ENCODE measurements at places on chromosomes 4 and X.

DNA sequence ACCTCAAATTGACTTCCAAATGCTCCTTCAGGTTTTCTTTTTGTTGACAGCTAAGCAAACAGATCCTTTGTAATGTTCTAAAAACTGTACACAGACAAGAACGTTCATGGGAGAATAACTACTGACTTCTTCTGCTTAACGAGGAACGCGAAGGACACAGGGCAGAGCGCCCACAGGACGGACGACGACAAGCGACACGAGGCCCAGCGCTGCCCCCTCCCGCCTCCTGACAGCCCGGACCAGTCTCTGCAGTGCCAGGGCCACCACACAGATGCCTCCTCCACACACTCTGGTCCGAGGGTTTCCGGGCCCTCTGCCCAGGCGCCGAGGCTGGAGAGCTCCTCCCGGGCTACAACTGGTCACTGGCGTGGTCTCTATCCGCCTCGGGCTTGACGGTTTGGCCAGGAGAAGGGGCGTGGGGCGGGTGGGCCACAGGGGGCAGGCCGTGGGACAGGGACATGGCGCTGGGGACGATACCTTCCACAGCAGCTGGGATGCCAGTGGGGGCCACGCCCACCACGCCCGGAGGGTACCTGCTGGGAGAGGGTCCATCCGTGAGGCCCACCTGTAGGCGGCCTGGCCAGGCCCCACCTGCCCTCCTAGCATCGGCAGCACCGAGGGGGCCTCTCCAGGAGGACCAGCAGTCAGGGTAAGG, 36.9 kb downstream of the CTBP1 start:
- DNase-seq, result no peak

DNA sequence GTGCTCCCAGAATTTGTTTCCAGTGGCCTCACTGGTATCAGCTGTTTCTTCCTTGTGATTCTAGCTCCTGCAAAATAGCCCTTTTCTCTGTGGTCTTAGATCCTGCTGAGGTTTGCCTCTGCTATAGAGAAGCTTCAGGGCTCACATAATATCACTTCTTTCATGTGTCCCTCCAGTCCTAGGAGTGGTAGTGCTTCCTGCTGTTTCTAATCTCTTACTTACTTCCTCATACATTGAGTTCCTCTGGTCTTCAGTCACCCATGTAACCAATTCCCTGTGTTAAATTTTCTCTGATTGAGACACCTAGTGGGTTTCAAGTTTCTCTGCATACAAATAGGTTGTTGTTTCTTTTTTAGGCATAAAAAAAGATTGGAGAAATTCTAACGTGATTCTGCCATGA, 1567.9 kb downstream of the ARAP2 start:
- no peak for DNase-seq

DNA sequence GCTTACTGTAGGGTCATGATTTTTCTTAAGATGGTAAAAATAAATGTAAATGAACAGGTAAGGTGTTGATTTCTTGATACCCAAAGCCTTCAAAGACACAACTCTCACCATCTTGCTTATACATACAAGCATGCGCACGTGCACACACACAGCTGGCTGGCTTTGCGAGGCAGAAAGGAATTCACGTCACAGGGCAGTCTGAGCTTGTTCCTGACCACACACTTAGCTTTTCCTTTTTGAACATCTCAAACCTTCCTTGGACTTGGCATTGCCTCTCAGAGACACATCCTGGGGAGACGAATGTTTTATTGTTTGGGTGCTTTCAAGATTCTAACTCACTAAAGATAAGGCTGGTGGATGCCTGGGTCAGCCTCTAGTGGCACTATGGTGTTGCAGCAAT, 175.0 kb downstream of the NHS start:
- DNase-seq, result no peak

GRCh38 chrX:7127056-7127455, 20.5 kb upstream of the STS start:
- no peak for DNase-seq

- DNase-seq, result no peak
Measured at GRCh38 chrX:4754878-4755604, 1041.6 kb upstream of the PRKX start.

GRCh38 chr4:150569384-150569987, 12.5 kb upstream of the MAB21L2 start:
- DNase-seq, result no peak

- no peak for DNase-seq
Measured at GRCh38 chr4:69485130-69485529, 10.6 kb downstream of the UGT2B4 start.

DNA sequence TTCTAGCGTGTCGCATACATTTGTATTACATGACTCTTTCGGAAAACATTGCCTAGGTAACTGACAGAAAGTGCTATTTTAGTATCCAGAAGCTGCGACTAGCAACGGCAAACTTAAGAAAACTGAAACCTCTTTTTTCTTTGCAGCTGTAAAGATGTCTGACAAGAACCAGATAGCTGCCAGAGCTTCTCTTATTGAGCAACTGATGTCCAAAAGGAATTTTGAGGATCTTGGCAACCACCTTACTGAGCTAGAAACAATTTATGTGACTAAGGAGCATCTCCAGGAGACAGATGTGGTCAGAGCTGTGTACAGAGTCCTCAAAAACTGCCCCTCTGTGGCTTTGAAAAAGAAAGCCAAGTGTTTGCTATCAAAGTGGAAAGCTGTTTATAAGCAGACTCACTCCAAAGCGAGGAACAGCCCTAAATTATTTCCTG, 9.4 kb downstream of the TCEANC start:
- no peak for DNase-seq

DNA sequence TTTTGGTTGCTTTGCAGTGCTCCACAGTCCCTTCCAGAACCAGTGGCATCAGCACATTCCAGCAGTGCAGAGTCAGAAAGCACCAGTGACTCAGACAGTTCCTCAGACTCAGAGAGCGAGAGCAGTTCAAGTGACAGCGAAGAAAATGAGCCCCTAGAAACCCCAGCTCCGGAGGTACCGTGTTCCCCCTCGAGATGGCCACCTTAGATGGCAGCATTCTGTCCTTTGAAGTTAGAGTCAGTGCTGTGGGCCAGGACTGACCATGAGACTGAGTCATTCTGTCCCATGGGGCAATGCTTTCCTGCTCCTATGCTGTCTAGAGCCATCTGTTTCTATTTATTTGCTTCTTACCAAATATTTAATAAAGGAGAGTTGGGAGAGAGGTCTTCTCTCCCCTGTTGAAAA, 112.3 kb downstream of the KLHL8 start:
- DNase-seq, result no peak

- no peak for DNase-seq
Measured at GRCh38 chr4:107655289-107655688, 64.7 kb downstream of the PAPSS1 start.

GRCh38 chrX:74523224-74523623, 91.2 kb downstream of the RLIM start:
- no peak for DNase-seq

GRCh38 chr4:20493761-20494353, 206.4 kb upstream of the PACRGL start:
- DNase-seq, result no peak

- DNase-seq, result no peak
Measured at GRCh38 chr4:172851534-172851933, 317.1 kb upstream of the GALNT7 start.

DNA sequence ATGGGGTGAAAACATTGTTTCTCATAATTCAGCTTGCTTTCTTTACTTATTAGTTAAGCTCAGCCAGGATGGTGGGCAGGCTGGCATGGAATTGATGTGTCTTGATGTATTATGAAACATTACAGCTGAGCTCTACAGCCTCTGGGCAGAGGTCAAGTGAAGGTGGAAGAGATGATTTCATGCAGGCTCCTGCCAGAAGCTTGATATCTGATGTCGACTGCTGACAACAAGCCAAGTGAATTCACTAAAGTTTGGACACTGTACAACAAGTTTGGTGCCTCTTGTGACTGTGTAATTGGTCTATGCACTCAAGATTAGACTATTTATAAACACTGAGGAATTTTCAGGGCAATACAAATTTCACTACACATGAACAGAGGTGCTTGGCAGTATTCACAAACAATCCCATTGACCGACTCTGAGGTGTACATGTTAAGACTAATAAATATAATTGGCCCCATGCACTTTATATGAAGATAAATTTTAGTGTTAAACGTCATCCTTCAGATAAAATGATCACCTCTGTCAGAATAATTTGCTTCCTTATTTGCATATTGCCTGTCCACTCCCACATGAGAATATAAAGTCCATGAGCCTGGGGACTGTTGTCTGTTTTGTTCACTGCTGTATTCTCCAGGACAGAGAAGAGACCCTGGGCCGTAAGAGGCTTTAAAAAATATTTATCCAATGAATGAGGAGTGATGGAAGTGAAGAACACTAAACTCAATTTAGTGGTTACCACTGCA, 612.2 kb downstream of the IQCM start:
- no peak for DNase-seq

DNA sequence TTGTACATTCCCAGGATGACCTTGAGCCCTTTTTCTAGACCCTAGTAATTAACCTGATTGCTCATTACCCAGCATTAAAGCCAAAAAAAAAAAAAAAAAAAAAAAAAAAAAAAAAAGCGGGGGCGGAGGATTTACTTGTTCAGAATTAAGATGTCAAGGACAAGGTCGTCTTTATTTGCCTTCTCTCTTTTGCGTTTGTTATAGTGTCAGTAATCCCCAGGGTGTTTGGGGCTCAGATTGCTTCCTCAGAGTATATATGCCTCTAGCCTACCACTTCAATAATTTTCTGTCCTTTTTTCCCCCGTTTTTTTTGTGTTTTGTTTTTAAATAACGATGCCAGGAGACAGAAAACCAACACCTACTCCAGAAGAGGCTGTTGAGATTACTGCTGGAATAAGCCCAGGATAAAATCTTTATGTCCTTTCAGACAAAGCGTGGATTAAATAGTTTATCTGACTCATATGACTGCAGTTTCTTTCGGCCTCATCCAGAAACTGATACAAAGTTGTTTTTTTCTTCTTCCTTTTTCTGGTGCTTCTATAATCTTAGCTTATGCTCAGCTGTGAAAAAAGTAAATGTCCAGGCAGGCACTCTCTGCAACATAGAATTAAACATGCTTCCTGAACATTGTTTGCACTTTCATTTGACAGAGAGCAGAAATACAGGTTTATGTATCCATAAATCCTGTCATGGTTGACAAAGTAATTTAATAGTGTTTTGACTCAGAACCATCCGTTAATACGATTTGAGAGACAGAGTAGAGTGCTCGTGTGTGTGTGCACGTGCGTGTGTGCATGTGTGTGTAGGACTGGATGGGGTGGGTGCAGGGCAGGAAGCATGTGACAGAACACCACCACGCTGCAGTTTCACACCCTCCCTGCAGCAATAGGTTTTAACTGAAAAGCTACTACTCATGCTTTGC, 138.6 kb downstream of the AFF1 start:
- DNase-seq, result peak; percentile 23

GRCh38 chr4:2828758-2829181, 14.9 kb upstream of the ADD1 start:
- DNase-seq, result no peak

- no peak for DNase-seq
Measured at GRCh38 chrX:24148121-24148520, 1.4 kb upstream of the ZFX start.

GRCh38 chrX:110734271-110734670, 61.3 kb downstream of the CHRDL1 start:
- no peak for DNase-seq

GRCh38 chrX:107935664-107936433, 46.3 kb downstream of the TEX13B start:
- no peak for DNase-seq

DNA sequence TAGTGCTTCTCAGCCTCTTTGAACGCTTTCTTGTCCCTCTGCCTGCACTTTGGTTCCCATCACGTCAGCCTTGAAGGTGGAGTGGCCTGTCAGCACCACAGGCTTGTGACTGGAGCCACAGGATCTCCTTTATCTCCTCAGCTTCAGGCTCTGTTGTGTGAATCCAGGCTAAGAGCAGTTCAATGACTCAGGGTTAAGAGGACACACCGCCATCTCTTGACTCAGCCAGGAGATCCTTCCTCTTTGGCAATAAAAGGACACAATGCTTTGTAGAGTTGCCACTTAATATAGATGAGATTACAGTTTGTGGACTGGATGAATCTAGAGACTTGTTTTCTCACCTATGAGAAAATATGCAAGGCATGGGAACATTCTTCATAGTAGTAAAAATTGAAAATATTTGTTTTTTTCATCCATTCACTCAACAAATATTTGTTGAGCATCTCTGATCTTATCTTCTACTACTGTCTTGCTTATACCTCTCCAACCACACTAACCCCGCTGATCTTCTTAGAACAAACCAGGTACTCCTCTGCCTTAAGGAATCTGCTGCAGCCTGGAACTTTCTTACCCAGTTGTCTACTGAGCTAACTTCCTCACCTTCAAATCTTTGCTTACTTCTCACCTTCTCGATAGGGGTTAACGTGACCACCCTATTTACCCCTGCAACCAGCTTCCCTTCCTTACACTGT, 62.3 kb downstream of the UCHL1 start:
- DNase-seq, result no peak

DNA sequence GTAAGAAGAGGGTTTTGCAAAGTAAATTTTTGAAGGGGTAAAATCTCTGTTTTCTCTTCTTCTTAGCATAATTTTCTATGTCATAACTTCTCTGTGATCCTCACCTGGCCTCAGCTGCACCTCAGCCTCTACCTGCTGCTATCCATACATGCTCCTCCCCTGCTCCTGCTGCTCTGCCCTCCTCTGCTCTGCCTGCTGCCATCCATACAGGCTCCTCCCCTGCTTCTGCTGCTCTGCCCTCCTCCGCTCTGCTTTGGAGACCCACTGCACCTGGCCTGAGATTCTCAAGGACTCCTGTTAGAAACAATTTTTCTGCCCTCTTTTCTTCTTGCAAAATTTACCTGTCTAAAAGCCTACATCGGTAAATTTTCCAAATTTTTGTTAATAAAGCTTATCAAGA, 388.6 kb upstream of the PITX2 start:
- DNase-seq, result no peak

DNA sequence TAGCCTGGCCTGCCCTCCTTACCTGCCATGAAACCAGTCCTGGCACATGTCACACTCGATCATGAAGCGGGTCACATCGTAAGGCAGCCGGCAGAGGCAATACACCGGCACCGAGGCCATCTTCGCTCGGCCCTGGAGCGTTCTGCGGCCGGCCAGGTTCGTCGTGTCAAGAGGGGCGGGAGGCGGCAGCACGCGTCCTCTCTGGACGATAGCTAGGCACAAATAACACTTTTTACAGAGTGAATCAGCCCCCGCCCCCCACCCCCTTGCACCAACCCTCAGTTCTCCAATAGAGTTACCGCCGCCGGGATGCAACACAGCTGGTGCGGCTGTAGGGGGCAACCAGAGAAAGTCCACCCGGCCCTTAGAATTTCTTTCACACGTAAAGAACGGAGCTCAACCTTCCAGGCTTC, 1.7 kb downstream of the PHF8 start:
- DNase-seq, result peak; percentile 8

GRCh38 chr4:4675641-4676040, 133.8 kb upstream of the STX18 start:
- DNase-seq, result no peak

GRCh38 chrX:135596495-135596894, 76.0 kb downstream of the INTS6L start:
- no peak for DNase-seq

DNA sequence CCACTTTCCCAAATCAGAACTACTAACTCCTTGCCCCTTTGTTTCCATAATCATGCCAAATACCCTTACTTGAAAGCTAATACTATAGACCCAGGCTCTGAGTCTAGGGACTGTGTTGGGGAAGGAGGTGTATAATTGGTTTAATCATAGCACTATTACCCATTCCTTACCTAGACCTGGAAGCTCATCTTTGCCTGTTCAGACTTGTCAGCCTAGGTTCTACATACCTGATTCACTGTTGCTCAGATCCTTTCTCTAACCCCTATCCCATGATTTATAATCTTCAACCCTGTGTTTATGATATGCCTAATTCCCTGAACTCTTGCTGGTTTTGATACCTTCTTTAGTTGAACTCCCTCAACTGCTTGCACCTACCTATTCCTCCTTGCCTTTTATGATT, 123.1 kb upstream of the GRIA3 start:
- no peak for DNase-seq
